EH (cell line): ENCODE measurements at places on chromosomes 13 and 19.

- DNase-seq = no peak
Observed at GRCh38 chr13:40376296-40376849, 290.1 kb downstream of the FOXO1 start.

- DNase-seq = peak; percentile 36
Observed at GRCh38 chr13:91154558-91155353, 192.7 kb upstream of the MIR17HG start.

DNA sequence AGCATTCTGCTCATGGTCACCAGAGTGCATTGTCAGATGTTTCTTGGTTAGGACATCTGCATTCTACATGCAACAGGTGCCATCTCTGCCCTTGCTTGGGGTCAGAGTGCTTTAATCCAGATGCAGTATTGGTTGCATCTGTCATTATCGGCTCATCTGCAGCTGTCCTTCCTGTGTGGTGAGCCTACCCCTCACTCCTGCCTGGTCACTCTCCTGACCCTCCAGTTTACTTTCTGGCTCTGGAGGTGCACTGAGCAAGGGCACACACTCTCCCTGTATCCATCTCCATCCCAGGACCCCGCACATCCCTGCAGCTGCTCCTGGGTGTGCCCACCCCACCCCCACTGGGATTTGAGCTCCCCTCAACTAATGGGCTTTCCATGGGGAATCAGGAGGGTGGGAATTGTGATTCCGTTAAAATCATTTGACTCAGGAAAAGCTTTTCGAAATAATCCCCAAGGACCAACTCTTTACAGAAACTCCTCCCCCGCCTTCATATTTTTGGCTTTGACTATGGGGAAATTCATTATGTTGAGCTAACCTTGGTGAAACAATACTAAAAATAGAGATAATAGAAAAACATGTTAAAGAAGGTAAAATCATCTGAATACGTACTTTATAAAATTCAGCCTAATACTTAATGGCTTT, 70.2 kb downstream of the COL4A2 start:
- no peak for DNase-seq

DNA sequence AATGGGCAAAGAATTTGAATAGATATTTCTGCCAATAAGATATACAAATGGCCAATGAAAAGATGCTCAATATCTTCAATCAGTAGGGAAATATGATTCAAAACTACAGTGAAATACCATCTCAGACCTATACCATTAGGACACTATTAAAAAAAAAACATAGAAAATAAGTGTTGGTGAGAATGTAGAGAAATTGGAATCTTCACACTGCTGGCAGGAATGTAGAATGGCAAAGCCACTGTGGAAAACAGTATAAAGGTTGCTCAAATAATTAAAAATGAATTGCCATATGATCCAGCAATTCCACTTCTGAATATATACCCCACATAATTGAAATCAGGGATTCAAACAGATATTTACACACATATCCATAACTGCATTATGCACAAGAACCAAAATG, 88.1 kb upstream of the STARD13 start:
- DNase-seq = no peak

DNA sequence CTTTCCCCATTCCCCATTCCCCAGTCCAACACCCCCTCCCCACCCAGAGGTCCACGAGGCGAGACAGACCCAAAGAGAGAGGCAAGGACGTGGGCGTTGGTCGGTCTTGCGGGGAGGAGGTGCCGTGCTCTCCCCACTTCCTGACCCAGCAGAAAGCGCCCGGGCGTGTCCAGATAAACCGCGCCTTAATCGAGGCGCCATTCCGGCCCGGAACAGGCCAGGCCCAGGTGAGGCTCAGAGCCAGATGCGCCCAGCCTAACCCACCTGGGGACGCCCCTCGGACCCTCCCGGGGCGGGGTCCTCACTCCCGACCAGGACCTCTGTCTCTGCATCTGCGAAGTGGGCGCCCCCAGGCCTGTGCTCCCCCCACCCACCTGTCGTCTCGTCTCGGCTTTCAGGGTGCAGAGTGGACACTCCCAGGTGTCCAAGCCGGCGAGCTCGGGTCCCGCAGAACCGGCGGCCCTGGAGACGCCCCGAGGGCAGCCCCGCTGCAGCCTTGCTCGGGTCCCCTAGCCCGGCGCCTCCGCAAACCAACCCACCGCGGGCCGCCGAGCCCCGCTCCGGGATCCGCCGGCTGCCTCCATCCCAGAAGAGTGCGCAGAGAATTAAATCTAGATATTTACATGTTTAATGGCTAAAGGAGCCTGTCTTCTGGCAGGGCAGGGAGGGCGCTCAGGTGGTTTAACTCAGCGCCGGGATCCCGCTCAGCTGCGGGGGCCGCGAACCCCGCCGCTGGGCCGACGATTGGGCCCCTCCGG, 5.0 kb upstream of the ONECUT3 start:
- DNase-seq = no peak

GRCh38 chr13:42453091-42453645, 120.8 kb upstream of the TNFSF11 start:
- no peak for DNase-seq
